Stimulated activated CD8-positive, alpha-beta memory T cell treated with anti-CD3 and anti-CD28 coated beads, Interleukin-4, amount 100 ng/mL, for 48 hours (primary cell): ENCODE measurements at places on chromosomes 5 and 9.

GRCh38 chr5:44774279-44774880 is 34.4 kb upstream of the MRPS30 start:
- DNase-seq, result no peak

GRCh38 chr5:109907731-109908130 is 218.0 kb downstream of the MAN2A1 start:
- no peak for DNase-seq

DNA sequence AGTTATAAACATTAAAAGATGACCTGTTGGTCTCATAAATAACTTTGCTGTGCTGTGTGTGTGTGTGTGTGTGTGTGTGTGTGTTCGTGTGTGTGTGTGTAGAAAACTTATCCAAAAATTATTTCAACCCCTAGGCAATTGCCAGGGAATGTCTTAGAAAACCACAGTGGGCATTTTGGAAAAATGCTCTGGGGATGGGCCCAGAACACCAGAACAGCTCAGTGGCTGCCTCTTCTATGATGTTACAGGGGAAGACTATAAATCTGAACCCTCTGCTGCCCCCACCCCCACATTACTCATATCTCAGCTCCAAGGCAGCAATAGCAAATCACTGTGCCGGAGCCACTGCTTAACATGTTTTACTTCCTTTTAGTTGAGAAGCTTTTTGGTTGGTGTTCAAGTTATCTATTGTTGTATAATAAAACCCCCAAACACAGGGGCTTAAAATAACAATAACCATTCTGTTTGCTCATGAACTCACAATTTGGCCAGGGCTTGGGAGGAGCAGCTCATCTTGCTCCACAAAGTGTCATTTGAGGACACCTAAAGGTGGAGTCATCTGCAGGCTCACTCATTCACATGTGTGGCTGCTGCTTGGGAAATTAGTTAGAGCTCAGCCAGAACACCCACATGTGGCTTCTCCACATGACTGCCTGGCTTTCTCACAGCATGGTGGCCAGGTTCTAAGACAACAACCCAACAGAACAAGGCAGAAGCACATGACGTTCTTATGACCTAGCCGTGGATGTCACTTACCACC is 40.4 kb downstream of the ACTBL2 start:
- DNase-seq, result no peak

- no peak for DNase-seq
These were observed 596 bp downstream of the ENTREP1 start for GRCh38 chr9:69325409-69326212.

GRCh38 chr5:35926389-35927051 is 11.9 kb downstream of the CAPSL start:
- peak; percentile 75 for DNase-seq

DNA sequence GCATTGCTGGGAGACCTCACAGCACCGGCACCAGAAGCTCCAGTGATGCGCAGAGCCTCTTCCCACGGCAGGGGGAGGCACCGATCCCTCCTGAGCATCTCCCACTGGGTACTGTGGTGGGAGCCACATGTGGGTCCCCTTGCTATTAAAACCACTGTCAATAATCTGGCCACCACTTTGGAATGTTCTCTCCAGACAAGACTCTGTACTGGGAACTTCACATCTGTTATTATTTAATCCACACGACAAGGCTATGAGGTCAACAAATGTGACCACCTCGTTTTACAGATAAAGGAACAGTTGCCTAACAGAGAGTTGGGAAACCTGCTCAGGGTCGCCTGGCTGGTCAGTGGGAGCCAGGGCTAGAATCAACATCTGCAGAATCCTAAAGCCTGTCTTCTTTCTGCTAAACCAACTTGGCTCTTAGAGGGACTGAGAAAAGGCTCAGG is 72.7 kb downstream of the EPB41L4B start:
- no peak for DNase-seq

- DNase-seq, result peak; percentile 13
These were observed 41.1 kb upstream of the TEX48 start for GRCh38 chr9:114722937-114723620.

GRCh38 chr9:136081113-136081825 is 13.8 kb downstream of the NACC2 start:
- DNase-seq, result no peak

DNA sequence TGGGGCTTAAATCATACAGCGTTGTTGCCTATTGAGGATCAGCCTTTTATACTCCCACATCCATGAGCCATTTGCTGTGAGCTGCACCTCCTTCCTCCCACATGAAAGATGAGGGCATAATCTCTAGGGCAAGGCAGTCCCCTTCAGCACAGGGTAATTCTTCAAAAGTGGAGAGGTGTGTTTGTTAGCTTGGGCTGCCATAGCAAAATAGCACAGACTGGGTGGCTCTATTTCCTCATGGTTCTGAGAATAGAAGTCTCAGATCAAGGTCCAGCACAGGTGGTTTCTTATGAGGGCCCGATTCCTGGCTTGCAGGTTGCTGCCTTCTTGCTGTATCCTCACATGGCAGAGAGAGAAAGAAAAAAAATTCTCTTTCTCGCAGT is 121.8 kb upstream of the SLC12A2 start:
- no peak for DNase-seq
